ENCODE measurements at places on chromosomes 3 and 15.

DNA sequence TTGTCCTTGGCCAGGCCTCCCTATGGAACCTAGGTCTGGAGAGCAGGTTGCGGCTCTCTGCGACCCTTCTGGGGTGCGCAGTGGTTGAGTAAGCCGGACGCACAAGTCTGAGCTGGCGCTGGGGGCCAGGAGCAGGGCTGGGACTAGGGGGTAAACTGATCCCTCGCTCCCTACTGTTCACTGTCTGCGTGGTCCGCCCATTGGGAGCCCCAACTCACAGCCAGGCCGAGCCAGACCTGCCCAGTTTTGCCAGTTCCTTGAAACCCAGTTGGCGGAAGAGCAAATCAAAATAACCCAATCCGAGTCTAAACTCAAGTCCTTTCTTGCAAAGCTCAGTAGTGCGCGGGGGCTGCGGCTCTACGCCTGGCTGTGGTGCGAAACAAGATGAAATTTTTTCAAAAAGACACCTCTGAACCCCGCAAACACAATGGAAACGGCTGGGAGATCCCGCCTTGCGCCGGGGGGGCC, 17.5 kb downstream of the RGMA start:
- no peak for DNase-seq

- DNase-seq, result no peak
These were observed 63.4 kb upstream of the VEPH1 start for GRCh38 chr3:157566596-157566995.

DNA sequence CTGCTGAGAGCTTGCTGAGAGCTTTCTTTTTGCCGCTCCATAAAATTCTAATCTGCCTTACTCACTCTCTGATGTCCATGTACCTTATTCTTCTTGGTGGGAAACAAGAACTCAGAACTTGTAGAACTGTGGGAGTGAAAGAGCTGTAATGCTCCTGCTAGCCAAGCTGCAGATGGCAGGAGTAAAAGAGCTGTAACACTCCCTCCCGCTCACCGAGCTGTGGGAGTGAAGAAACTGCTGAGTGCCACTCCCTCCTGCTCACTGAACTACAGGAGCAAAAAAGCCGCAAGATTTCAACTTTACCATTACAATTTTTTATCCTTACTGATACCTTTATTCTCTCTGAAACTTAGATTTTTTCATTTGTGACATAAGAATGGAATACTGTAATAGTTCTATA, 199.1 kb downstream of the SI start:
- DNase-seq, result no peak

DNA sequence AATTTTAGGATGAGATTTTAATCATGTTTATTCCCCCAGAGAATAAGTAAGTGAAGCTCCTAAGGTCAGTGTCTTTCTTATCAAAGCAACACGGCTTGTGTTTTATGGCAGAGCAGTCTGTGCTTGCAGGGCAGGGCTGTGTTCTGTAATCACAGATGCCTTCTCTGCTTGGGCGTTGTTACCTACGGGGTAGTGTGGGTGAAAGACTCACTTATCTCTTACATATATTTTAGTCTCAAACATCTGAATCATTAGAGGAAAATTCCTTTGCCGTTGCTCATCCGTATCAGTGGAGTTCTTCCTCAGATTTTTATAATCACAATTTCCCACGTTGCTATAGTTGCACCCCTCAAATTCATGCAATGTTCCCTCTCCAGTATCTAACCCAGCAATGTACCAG, 271.7 kb upstream of the MEIS2 start:
- no peak for DNase-seq

- no peak for DNase-seq
These were observed 8.2 kb upstream of the TMEM62 start for GRCh38 chr15:43125100-43125661.

DNA sequence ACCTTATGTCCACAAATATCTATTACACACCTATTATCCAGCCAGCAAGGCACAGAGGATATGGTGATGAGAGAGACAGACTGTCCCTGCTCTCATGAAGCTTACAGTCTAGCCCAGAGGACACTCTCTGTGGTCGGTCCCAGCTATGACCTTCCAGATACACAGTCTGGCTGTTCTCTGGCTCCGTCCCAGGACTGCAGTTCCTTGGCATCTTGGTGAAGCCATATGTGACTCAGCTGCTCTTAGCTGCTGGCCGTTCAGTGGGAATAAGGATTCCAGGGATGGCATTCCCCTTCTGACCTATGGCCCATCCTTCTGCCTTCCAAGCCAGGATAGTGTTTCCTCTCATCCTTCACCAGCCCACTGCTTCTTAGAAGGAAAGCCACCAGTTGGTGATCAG, 30.8 kb downstream of the MEX3B start:
- DNase-seq, result no peak

DNA sequence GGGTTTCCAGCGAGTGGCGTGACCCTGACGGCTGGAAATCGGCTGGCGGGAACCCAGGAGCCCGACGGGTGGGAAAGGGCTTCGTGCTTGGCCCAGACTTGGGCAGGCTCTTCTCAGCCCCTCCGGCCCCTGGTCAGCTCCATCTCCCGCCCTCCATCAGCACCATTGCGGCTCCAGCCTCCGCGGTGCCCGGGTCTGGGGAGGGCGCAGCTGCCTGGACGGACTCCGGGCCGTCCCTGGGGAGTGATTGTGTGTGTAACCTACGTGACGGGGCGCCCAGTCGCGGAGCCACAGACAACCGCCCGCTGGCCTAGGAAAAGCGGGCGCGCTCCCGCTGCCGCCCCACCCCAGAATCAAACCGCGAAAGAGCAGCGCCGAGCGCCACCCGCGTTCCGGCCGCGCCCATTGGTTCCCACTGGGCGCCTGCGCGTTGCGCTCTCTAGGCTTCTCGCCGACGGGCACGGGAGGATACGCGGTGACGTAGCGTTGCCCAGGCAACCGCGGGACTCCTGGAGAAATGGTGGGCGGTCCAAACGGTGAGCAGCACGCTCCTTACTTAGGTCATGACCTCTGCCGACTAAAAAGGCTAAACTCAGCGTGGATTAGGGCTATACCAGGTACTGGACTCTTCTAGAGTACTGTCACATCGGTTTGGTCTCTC, at the start of gene CFAP20DC:
Gene CFAP20DC (minus strand): TSS at position 355 of the 661 bp plus-strand sequence. CDS start 394 bp downstream, outside the sequence.
- DNase-seq, result peak; percentile 92

DNA sequence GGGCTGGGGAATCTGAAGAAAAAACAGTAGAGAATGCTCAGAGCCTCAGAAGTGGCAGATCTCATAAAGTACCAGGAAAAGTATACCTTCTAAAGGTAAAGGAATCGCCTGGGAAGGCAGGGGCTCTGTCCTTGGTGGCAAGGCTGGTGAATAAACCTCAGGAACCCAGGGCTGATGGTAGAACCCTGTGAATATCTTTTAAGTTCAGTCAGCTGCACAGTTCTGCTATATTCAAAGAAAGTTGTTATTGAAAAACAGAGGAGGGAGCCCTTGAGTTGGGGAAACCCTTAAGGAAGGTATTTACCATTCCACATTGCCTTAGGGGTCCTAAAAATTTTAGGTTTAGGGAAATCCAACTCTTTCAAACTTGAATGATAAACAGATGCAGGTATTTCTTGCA, 31.2 kb downstream of the ZPLD1 start:
- DNase-seq, result no peak

DNA sequence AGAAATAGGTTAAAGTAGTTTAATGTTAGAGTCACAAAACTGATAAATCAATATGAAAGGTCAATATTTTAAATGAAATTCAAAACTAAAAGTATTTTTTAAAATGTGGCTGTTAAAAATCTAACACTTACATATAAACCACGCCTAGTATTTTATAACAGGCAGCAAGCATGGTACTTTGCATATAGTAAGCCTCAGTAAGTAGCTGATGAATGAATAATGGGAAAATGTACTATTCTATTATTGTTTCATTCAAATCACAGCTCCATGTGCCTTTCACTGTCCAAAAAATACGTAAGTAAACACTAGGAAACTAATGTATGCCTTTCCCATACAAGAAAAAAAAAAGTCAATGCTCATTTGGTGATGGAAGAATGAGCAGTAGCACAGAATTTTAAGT, 17.8 kb downstream of the CCDC39 start:
- DNase-seq, result no peak

DNA sequence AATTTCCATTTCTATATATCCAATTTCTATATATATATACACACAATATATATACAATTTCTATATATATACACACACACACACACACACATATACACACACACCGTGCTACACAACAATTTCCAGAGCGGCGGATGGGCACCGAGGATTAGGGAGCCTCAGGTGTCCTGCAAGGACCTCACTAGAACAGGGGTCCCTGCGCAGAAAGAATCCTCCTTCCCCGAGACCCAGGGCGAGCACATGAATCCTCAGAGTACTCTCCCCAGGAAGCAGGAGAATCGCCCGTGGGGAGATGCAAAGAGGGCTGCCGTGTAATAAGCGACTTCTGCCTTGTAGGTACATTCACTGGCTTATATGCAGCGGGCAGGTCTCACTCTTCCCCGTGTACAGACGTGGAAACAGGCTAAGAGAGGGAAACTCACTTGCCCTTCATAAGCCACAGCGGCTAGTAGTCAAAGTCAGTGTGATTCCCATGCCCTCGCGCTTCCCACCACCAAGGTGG, 467 bp downstream of the PIF1 start:
- no peak for DNase-seq

DNA sequence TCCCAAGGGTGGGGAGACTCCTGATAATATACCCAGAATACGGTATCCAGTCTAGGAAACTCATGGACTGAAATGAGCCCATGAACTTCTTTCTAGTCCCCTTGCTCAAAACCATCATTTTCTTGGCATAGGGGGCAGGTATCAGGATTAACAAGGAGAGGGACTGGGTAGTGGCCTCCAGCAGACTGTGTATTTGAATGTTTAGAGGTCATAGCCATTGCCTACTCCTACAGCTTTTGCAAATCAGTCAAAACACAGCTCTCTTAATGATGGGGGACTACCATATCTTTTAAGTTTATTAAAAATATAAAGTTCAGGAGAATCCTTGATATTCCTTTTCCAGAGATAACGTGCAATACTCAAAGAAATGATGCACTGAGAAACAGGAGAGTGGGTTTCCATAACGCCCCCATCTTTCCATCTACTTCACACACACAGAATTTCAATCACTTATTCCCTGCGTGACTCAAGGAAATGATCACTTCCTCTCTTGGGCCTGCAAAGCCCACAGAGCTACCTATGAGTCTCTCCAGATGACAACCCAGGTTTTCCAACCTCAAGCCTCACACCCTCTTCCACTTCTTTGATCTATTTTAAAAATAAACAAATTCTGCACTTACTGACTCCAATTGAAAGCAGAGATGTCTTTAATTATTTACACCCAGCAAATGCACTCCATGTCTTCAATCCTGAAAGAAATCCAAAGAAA, 584.0 kb upstream of the LMCD1 start:
- no peak for DNase-seq

GRCh38 chr3:19171794-19172193, 23.5 kb downstream of the KCNH8 start:
- no peak for DNase-seq

DNA sequence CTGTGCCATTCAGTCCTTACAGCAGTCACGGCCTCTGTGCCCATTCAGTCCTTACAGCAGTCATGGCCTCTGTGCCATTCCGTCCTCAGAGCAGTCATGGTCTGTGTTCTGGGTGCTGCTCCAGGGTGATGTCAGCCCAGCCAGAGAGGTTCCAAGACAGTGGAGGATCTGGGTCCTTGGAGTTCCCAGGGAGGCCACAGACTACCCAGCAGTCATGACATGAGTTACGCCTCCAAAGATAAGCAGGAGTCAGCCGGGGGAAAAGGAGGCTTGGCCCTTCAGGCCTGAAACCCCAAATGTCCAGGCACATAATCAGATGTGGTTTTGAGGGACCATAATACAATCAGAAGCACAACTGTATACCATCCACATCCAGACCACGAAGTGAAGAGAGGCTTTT, 115.7 kb downstream of the ADAMTS17 start:
- no peak for DNase-seq

DNA sequence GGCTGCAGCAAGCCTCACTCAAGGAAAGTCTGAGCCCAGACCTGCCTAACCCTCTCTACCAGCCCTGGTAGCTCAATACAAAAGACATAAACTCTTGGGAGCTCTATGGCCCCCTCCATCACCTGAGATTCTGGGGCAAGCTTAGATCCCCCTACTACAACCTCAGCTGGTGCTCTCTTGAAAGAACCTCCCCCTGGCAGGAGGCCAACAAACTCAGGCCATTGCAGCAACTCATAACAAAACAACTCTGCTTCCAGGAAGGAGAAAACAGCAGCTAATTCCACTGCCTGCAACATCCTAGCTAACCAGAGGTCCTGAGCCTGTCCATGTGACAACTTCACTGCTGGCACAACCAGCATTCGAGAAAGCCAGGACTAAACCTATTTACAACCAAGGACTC, 169.2 kb downstream of the ROBO1 start:
- no peak for DNase-seq

DNA sequence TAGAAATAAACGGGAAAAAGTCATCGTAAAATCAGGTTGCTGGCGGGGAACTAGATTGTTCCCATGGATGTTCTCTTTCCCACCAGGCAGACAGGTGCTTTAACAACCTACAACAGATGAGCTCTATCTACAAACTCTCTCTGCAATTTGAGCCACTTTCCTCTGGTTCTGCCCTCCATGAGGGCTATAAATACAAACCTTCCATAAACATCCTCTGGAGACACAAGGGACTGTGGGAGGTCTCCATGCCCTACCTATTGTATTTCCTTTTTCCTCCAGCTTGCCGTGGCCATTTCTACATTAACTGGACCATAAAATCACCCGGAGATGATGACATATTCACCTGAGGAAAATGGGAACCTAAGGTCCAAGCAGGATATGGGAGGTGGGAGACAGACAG, 151.1 kb downstream of the GABRB3 start:
- DNase-seq, result no peak

GRCh38 chr3:71185733-71186455, 397.6 kb downstream of the FOXP1 start:
- no peak for DNase-seq
